Activated T-helper 2 cell treated with anti-CD3 and anti-CD28 coated beads, Interferon-gamma antibody, Interleukin-2, Interleukin-4, amounts not matched to agents 10 μg/mL and 5 μg/mL and 100 μg/mL, durations not matched to agents 14 hours and 24 hours and 36 hours (primary cell): ENCODE measurements at places on chromosomes 6 and 20. TPM values are rescaled to one million over a fixed set of nuclear protein-coding genes. Genes with fewer than 3 reads are reported as not detected.

Gene RSPO3
- total RNA-seq: not detected in 2 replicates

Gene EYA4
- total RNA-seq: not detected in 2 replicates

Gene XKR7
- not detected in 2 replicates for total RNA-seq

Gene GPR6
- not detected in 2 replicates for total RNA-seq

Gene SLC22A3
- total RNA-seq: not detected in 2 replicates
